ENCODE measurements at places on chromosomes 13 and 19.

- no peak for DNase-seq
Measured at GRCh38 chr19:3932931-3933810, at the start of gene NMRK2. NMRK2 (plus strand) TSS chr19:3933069; CDS start chr19:3933672, 603 bp downstream.

- no peak for DNase-seq
Measured at GRCh38 chr19:391207-391557, 17.8 kb downstream of the C2CD4C start.

DNA sequence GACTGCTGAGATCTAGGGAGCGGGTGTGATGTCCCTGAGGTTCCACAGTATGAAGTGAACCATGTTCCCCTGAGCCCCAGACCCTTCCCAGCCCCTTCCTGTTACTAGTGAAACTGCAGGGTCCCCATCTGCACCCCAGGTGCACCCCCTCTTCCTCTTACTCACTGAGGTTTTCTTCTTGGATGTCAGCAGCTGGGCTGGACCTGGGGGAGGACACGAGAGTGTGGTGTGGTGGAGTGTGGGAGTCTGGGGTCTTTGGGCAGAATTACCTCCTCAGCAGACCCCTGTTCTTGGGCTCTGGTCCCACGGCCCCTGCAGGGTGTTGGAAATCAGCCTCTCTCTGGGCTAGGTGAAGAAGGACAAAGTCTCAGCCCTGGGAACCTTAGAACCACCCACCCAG lies 3.3 kb upstream of the LILRA6 start:
- no peak for DNase-seq

- no peak for DNase-seq
Measured at GRCh38 chr13:27493981-27494380, 43.6 kb upstream of the MTIF3 start.

DNA sequence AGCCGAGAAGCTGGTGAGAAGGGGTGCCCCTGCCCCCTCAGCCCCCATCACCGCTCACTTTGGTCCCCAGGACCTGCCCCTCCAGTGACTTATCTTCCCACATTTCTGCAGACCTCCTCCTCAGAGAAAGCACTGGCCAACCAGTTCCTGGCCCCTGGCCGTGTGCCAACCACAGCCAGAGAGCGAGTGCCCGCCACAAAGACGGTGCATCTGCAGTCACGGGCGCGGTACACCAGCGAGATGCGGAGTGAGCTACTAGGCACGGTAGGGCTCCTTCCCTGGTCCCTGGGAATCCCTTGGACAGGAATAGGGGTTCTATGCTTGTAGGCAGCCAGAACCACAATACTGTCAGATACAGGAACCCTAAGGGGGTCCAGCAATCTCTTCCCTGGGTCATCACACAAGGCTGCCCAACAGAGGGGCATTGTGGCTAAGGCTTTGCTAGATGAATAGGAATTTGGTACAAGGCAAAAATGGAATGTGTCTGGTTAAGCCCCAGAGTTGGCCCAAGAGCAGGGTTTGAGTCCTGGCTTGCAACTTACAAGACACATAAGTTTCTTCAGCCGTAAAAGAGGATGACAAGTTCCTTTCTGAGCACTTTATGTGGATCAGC lies 1.0 kb downstream of the USE1 start:
- DNase-seq = no peak

DNA sequence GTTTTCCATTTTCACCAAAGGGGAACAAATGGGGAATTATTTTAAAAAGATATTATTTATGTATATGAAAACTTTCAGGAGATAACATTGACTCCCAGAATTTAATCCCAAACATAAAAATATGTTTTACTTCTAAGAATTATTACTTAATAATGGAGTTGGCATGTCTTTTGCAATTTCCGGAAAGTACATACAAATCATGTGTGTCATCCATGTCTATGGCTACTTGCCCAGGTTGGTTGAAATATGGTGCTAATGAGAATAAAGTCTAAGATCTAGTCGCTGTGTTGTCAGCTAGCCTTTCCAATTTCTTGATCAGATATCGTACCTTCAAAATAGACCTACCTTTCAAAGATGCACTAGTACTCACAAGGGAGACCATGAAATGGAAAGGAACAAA lies 1003.2 kb upstream of the PCDH20 start:
- no peak for DNase-seq

- no peak for DNase-seq
Measured at GRCh38 chr13:112637017-112637801, 49.3 kb upstream of the TUBGCP3 start.

DNA sequence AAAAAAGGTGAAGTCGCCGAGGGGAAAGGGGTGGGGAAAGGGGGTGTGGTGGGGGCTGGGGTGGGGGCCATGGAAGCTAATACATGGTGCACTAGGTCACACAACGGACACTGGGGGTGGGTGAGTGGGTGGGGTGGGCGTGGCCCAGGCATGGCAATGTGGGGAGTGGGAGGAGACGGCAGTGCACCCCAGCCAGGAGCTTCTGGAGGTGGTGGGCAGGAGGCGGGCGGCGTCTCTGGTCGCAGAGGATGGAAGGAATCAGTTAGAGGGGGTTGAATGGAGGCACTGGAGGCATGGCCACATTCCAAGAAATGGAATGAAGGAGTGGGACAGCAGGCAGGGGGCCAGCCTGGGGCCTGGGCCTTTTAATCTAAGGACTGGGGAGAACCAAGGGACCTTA lies 19.2 kb upstream of the NANOS2 start:
- DNase-seq = no peak

DNA sequence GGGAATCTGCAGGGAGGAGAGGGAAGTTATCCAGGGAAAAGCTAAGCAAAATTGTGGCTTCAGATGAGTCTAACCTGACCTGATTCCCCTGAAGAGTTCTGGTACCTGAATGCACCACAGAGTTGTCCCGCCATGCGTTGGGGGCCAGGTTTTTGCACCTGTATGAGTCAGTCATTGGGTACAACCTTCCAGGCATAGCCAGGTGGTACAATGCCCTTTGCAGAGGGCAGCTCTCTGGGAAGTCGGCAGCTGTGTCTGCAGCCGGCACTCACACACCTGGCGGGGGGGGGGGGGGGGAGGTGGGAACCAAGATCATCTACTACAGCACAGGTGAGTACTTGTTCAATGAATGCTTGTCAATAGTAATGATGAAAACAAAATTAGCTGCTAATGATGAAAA lies 52.5 kb upstream of the GTF3A start:
- no peak for DNase-seq

- DNase-seq = no peak
Measured at GRCh38 chr19:22628401-22628800, 5.7 kb upstream of the ZNF492 start.

DNA sequence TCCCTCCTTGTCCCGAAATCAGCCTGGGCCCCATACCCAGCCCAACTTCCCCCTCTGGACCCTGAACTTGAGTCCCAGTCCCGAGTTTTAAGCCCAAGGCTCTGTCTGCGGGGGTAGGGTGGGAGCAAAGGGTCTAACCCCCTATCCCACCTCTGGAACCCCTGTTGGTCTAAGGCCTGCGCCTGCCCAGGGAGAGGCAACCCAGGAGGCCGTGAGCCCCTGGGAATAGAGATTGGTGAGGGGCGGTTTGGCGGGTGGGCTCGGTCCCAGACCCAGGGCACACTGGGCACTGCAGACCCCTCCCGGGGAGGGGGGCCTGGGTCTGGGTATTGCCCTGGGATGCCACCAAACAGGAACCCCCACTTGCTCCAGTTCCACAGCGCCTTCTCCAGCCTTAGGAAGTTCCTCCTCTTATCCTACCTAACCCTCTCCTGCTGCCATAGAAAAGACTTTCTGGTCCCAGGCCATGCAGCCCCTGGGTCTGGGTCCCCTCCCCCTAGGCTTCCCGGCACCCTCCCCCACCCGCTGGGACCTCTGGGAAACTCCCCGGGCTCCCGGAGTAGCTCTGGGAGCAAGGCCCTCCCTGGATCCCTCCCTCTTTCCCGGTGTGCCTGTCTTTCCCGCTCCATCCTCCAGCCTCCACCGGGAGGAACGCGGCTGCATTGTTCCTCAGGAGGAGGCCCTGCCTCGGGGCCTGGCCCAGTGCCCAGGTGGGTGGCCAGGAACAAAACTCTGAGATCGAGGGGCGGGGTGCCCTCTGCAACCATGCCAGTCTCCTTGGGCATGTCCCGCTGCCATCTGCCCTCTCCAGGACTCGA lies 33.6 kb upstream of the NANOS3 start:
- DNase-seq = no peak

GRCh38 chr13:110017379-110017778 lies 231.0 kb upstream of the IRS2 start:
- peak; percentile 84 for DNase-seq

GRCh38 chr19:40605216-40605971 lies 4.2 kb downstream of the LTBP4 start:
- peak; percentile 30 for DNase-seq

DNA sequence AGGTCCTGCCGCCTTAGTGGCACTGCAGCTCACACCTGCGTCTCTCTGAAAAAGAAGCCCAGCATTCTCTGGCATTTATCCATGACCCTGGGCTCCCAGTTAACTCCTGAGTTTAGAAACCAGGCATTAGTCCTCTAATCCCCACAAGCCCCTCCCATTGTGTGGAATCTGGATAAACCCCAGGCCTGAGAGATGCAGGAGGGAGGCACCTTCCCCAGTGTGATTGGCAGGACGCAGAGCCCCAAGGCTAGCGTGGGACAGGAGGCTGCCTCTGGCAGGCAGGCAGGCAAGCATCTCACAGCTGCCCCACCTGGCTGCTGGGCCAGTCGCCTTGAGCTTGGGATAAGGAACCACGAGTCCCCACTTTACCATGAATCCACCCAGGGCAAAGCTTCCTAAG lies 11.0 kb upstream of the SERPINE3 start:
- DNase-seq = no peak

- DNase-seq = no peak
Measured at GRCh38 chr13:79932556-79932955, 408.4 kb downstream of the SPRY2 start.

- peak; percentile 45 for DNase-seq
Measured at GRCh38 chr13:26460648-26461047, 96.8 kb upstream of the WASF3 start.

DNA sequence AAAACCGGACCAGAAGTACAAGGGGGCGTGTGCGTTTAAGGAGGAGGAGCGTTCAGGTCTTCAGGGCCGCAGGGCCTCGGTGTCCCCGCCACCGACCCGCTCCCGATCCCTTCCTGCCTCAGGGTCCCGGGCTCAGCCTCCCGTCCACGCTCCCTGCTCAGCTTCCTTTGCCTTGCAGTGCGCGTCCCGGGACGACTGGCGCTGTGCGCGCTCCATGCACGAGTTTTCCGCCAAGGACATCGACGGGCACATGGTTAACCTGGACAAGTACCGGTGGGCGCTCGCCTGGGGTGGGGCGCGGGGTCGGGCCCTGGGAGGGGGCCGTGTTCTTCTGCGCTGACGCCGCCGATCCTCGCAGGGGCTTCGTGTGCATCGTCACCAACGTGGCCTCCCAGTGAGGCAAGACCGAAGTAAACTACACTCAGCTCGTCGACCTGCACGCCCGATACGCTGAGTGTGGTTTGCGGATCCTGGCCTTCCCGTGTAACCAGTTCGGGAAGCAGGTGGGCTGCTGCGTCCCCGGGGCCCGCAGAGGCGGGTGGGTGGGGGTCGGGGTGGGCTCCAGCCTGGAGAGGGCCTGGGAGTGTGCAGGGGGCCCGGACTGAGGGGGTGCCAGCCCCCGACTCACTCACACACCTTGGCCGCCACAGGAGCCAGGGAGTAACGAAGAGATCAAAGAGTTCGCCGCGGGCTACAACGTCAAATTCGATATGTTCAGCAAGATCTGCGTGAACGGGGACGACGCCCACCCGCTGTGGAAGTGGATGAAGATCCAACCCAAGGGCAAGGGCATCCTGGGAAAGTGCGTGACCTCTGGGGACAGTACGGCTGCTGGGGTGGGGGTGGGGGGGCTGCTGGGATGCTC lies 1.4 kb downstream of the GPX4 start:
- no peak for DNase-seq

DNA sequence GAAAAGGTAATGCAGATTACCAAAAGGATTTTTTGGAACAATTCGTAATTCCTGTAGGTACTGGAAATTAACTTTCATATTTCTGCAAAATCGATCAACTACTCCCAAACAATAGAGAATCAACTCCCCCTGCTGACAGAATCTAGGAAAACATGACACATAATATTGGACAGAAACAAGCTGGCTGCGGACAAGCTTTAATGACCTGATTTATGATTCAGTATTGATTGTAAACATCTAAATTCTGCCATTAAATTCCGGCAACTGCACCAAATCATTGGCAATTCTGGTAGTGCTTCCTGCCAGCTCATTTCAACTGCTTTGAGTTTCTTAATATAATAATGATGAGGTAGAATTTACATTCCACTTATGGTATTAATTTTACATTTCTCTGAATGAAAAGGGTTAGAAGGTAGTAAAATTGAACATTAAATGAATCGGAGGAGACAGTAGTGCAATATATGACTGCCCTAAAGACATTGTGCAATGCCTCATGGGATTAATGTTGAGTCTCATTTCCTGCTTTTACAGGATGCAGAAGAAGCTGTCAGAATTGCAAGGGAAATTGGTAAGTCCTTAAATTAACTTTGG lies 146.5 kb downstream of the PCCA start:
- DNase-seq = peak; percentile 69

- DNase-seq = no peak
Measured at GRCh38 chr13:86559901-86560300, 760.7 kb upstream of the SLITRK6 start.

DNA sequence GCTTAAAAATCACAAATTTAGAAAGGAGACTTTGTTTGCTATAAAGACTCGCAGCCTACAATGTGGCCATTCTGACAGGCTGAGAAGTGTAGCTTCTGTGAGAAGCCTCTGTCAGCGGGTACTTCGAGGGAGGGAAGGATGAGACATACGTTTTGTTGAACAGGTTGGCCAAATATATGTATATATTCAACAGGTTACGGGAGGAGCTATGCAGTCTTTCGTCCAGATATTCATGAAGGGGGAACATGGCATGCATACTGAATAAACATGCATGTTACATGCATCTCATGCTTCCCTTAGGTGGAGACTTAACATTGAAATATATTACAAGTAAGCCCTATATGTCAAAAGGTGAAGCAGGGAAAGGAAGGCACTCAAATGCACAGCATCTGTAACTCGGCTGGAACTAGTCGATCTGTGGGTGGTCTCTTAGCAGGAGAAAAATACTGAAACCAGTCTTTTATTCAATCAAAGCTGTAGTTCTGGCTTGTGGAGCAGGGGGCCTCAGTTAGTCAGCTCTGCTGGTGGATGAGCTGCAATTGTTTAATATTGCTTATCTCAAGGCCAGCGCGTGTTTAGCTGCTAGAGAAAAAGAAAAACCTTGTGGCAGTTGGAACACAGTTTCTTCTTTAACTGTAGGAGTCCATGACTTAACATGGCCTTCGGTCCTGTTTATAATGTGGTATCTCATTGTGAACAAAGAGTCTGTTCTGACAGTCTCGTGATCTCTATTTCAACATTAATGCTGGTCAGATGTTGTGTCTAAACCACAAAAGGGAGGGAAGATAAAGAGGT lies 94.3 kb downstream of the FAM216B start:
- peak; percentile 79 for DNase-seq

DNA sequence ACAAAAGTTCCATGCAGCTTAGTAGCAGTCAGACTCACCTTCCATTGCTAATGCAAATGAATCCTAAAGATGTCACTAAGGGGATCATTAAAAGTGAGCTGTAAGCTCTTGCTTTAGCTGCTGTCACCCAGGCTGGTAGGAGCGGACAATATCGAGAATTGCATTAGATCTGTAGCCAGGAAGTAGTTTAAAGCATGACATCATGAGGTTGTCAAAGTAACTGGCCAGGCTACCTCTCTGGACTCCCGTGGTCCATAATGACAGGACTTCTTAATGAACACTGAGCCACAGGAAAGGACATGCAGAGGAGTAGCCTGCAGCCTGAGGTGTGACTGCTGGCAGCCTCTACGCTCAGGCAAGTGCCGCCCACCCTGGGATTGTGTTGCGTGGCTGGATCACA lies 522.3 kb upstream of the NBEA start:
- DNase-seq = no peak

- DNase-seq = no peak
Measured at GRCh38 chr19:55581145-55581822, 636 bp upstream of the ZNF579 start.

- no peak for DNase-seq
Measured at GRCh38 chr19:50314724-50315708, 14.2 kb downstream of the KCNC3 start.

Measured in brain microvascular endothelial cell (primary cell).